ENCODE measurements at places on chromosomes 5 and 9.

GRCh38 chr9:96440671-96441199, 9.2 kb upstream of the HABP4 start:
- no peak for DNase-seq

DNA sequence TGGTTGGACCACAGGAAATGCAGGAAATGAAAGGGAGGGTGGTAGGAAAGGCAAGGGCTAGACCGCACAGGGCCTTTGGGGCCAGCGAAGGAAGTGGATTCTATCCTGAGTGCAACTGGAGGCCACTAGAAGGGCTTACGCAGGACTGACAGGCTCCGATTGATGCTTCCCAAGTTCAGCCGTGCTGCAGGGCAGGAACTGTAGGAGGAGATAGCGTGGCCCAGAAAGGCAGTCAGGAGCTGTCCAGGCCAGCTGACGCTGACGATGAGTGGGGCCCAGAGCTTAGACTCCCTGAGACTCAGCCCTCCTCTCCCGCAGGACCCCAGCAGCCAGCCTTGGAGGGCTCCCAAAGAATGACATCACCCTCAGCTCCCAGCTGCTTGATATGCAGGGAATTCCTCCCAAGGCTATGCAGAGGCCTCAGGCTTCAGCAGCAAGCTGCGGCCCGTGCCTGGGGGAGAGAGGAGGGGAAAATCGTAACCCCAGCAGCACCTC, 48.8 kb downstream of the KCNIP1 start:
- DNase-seq: no peak

- DNase-seq: no peak
Measured at GRCh38 chr5:78108564-78108963, 185.9 kb downstream of the AP3B1 start.

DNA sequence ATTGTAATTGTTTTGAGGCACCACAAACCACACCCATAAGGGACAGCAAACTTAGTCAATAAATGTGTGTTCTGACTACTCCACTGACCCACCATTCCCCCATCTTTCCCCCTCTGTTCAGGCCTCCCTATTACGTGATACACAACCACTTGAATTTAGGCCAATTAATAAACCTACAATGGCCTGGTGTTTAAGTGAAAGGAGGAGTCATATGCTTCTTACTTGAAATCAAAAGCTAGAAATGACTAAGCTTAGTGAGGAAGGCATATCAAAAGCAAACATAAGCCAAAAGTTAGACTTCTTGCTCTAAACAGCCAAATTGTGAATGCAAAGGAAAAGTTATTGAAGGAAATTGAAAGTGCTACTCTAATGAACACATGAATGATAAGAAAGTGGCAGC, 14.6 kb downstream of the ZBTB43 start:
- no peak for DNase-seq

DNA sequence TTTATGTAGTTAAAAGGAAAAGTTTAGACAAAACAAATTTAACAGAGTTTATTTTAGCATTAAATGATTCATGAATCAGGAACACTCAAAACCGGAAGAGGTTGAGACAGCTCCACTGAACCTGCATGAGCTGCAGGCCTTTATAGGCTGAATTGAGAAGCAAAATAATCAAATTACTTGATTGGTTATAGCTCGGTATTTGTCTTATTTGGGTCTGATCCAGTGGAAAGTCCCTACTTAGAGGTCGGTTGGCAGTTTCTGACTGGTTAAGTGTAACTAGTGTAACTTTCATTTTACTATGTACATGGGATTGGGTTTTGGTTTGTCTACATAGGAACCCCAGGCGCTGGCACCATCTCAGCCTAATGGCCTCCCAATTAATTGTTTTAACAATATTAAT, 74.1 kb upstream of the PIK3R1 start:
- DNase-seq: no peak

GRCh38 chr5:149264439-149265067, 7.1 kb upstream of the AFAP1L1 start:
- peak; percentile 62 for DNase-seq

DNA sequence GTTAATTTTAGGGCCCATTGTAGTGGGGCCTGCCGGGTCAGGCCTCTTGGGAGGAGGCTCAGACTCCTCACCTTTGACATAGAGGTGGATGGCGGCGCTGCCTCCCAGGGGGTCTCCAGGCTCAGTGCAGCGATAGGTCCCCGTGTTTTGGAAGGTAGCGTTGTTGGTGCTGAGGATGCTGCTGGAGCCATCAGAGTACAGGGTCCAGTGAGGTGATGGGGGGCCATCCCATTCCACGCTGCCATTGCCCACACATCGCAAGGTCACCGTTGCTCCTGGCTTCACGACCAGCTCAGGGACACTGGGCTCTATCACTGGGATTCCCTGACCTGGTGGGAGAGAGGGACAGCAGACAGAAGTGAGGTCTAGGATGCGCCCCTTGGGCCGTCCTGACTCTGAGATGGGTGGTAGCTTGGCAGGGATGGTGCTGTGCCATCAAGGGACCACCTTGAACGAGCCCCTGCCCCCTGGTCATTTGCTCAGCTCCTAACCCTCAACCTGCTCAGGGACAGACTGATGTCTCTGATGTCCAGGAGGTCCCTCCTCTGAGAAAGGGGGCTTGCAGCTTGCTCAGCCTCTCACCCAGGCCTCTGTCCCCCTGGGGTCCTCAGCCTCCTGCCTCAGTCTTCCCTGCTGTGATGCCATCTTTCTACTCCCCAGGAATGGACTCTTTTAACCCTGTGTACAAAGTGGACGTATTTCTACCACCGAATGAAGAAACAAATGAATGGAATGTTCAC, 5.5 kb downstream of the CSF1R start:
- no peak for DNase-seq

DNA sequence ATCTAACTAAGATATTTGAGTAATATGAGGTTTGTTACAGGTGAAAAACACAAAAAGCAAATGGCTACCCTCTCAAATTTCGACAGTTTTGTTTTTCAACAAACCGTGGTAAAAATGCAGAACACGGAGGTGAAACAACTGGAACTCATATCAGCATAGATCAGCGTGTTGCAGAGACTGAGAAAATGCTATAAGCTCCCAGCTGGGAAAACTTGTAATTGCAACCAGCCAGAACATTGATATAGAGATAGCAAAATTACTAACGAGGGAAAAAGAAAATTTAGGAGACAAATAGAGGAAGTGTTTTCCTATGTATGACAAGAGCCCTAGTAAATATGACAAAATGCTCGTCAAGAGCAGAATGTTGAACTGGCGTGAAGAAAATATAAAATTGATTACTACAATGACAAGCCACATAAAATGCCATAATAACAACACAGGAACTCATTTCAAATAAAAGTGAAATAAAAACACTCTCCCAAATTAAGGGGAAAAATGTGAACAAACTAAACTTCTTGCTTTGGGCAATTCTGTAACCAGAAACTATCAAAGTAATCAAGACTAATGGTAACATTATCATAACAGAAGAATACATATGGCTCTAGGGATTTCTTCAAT, 1989.8 kb downstream of the EFNA5 start:
- DNase-seq: no peak

GRCh38 chr9:1837453-1838084, 177.6 kb upstream of the SMARCA2 start:
- no peak for DNase-seq

DNA sequence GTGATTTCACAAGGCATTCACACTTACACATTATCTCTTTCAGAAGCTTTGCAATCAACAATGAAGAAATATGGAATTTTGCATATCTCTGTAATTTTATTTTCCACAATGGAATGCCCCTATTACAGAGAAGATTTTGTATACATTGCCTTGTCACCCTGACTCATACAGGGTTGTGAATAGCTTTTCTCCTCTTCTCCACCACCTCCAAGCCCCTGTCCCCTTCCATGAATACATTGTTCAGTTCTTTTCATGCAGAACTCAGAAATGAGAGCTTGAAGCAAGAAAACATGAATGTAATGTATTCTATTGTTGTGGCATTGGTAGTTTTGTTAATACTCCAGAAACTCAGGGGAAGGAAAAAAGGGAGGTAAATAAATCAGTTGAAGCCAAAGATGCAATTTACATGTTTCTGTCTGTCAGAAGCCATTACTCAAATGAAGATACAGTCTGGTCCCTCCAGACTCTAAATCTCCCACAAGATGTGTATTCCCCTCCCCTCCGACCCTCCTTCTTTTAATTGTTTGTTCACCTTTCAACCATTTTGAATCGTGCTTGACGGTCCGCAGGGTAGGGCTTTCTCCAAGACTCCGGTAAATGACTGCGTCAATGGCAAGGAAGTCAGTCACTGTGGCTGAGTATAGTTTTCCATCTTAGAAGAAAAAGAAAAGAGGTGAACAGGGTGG, 86.1 kb downstream of the SEMA6A start:
- no peak for DNase-seq

DNA sequence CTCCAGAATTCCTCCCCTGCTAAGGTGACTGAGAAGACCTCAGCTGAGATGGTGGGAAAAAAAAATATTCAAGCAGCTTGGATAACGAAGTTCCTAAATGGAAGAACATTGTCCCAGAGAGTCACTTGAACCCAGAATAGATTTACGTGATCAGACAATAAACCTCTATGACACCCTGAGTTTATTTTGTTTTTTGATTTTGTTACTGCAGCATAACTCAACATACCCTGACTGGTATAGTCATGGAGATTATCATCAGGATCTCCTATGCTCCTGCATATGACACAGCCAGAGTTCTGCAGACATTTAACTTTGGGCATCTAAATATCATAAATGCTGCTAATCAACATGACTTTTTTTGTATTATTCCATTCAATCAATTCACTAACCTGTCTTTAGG, 282.9 kb downstream of the RASEF start:
- DNase-seq: no peak

DNA sequence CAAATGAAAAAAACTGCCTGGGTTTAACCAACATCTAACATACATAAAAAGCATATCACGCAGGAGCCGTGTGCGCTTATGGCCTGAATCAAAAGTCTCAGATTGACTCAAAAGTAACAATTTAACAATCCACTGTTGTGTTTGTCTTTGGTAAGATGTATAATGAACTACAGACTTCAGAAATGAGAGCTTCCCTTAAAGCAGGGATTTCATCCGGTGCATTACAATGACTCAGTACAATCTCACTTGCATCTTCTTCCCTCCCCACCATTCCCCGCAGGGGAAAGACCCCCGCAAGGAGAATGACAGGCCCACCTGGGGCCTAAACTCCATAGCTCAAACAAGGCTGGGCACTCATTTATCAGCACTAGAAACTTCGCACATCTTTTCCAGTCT, 1.4 kb downstream of the ZFR start:
- no peak for DNase-seq

GRCh38 chr9:134442486-134443173, 116.4 kb downstream of the RXRA start:
- DNase-seq: no peak

DNA sequence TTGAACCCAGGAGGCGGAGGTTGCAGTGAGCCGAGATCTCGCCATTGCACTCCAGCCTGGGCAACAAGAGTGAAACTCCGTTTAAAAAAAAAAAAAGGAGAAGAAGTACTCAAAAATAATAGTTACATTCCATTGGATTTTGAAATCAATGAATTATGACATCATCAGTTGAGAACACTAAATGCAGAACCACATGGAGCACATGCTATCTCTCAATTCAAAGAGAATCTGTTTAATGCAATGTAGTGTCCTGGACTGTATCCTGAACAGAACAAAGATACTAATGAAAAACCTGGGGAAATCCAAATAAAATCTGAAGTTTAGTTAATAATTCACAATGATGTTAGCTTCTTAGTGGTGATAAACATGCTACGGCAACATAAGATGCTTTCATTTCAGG, 20.3 kb downstream of the CDC14B start:
- no peak for DNase-seq

GRCh38 chr9:38012767-38013450, 56.1 kb downstream of the SHB start:
- no peak for DNase-seq

DNA sequence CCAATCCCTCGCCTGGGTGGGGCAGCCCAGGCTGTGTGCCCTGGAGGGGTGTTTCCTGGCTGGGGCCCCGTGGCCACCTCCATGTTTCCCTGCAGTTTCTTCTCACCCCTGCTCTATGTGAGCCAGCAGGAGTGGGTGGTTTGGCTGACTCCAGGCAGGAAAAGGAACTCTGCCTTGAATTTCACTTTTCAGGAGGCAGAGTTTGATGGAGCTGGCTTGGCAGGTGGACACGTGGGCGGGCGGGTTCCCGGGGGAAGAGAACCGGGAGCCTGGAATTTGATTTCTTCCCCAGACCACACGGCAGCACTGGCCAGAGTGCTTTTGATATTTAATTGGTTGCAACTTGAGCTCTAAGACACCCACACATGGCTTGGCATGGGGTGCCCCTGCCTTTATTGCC, 119.8 kb upstream of the PANK3 start:
- DNase-seq: no peak

DNA sequence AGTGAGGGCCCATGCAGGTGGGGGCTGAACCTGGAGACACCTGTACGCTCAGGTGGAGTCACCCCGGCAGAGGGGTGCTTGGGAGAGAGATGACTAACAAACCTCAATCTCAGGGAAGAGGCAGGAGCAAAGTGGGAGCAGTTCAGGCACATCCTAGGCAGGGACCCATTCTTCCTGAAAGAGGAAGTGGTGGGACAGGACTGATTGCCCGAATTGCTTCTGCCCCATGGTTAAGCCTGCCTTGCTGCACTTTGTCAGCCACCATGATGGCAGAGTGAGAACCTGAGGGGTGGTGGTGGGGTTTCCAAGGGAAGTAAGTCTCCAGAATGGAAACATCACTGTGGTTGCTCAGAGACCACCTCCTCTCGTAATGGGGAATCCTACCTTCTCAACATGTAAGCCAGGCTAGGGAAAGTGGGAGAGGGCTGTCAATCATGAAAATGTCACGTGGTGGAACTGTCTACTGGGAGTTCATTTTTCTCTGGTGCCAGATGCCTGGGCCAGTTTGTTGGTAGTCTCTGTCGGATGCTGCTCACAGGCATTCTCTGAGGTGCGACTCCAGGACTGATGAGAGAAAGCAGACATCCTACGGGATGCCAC, 150.4 kb downstream of the HSPA4 start:
- no peak for DNase-seq

DNA sequence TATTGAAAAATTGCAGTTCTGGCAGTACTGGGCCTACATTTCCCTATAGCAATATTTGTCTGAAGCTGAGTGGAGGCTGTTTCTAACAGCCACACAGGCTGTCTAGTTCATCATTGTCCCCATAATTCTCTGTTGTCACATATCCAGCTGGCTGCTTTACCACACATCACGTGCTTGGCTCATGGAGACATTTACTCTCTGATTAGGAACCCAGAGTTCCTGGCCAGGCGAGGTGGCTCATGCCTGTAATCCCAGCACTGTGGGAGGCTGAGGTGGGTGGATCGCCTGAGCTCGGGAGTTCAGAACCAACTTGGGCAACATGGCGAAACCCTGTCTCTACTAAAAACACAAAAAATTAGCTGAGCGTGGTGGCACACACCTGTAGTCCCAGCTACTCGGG, 81.4 kb downstream of the PGM5 start:
- DNase-seq: no peak
